ENCODE measurements at places on chromosomes 11 and 22. TPM values are rescaled to one million over a fixed set of nuclear protein-coding genes. Genes with fewer than 3 reads are reported as not detected.

RFPL3 gene
- total RNA-seq: not detected

TBX10 gene
- total RNA-seq: not detected

SESN3 gene
- 26.5 TPM for total RNA-seq

- DNase-seq: no peak
- H3K36me3 ChIP-seq: no peaks in the 10 kb centered on the region
- H3K4me1 ChIP-seq: no peaks in the 10 kb centered on the region
- no peak overlapping the region for H3K27ac ChIP-seq
- H3K27me3 ChIP-seq: no peaks in the 10 kb centered on the region
These were observed 47.4 kb upstream of the FGF3 start for GRCh38 chr11:69866648-69867047.

DNA sequence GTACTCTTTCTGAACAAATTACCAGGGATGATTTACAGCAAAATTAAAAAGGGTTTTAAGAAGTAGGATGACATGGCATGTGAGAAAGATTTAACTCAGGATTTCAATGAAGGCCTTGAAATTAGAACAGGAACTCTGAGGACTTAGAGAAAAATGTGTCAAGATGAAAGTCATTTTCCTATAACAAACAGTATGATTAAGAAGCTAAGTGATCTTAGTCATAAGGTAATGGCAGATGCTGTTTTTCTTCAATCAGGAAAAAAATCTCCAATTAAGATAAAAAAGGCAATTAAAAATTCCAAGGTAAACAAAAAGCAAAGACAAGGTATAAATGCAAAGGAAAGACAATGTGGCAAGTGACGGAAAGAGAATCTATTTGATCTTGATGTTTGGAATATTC is 73.5 kb downstream of the GAB2 start:
- no peaks in the 10 kb centered on the region for H3K27me3 ChIP-seq
- no peak for DNase-seq
- no peak overlapping the region for H3K27ac ChIP-seq
- peaks cover 58% of the 10 kb centered on the region for H3K4me1 ChIP-seq
- H3K4me3 ChIP-seq: no peak overlapping the region

DNA sequence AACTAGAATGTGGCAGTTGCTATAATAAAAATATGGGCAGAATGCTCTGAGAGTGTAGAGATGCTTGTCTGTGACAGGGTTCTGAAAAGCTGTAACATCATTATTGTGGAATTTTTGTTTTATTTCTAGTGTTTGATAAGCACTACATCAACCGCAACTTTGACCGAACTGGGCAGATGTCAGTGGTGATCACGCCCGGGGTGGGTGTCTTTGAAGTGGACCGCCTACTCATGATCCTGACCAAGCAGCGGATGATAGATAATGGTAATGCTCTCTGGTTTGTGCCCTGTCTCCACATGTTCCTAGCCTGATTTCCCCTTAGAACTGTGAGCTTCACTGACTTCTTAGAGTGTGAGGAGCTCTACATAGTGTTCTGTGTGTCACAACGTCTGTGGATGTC is 48.8 kb downstream of the DEPDC5 start:
- peaks cover 99% of the 10 kb centered on the region for H3K36me3 ChIP-seq
- H3K4me3 ChIP-seq: no peak overlapping the region
- no peaks in the 10 kb centered on the region for H3K4me1 ChIP-seq
- no peak for DNase-seq

GRCh38 chr11:19368726-19369375 is 128.1 kb upstream of the E2F8 start:
- no peaks in the 10 kb centered on the region for H3K36me3 ChIP-seq
- no peak for DNase-seq
- no peaks in the 10 kb centered on the region for H3K4me1 ChIP-seq
- no peak overlapping the region for H3K27ac ChIP-seq

GRCh38 chr11:2668876-2669275 is 30.9 kb downstream of the KCNQ1OT1 start:
- no peak for DNase-seq
- H3K27me3 ChIP-seq: no peaks in the 10 kb centered on the region
- H3K4me1 ChIP-seq: no peaks in the 10 kb centered on the region

DNA sequence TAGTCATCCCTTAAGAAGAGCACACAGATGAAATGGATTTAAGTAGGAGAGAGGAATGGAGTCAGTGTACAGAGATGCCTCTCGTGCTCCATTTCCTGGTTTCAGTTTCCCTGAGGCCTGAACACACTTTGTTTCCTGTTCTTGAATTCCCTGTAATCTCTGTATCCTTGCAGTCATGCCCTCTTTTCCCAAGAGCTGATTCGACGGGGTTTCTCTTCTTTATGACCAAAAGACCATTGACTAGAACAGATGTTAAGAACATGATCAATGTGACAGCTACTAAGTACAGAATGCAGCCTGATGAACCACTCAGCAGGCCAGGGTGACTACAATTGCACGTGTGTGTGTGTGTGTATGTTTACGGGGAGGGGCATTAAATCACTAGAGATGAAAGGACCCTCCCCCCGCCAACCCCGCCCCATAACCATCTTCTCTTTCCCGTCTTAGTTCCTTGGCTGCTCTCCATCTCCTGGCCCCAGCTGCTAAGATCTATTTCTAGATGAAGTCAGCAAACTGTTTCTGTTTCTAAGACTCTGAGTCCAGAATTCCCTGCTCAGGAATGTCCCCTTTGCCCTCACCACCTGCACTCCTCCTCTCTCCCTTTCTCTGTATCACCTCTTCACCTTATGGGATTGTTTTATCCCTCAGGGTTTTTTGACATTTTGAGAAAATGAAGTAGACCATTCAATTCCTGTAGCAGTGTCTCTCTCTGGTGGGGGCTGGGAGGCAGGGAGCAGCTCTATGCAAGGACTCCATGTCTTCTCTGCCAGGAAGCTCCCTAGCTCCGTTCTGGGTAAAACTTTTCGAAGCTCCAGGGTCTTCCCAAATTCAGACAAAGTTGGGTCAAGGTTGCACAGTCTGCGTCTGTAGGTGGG is 26.0 kb downstream of the SLC22A6 start:
- H3K36me3 ChIP-seq: no peaks in the 10 kb centered on the region
- peaks cover 4% of the 10 kb centered on the region for H3K4me1 ChIP-seq
- DNase-seq: peak; percentile 32
- H3K27ac ChIP-seq: no peak overlapping the region
- no peaks in the 10 kb centered on the region for H3K27me3 ChIP-seq

GRCh38 chr11:129947474-129947873 is 52.1 kb upstream of the NFRKB start:
- H3K4me3 ChIP-seq: no peak overlapping the region
- peaks cover 32% of the 10 kb centered on the region for H3K36me3 ChIP-seq
- DNase-seq: no peak
- no peak overlapping the region for H3K27ac ChIP-seq
- H3K4me1 ChIP-seq: no peaks in the 10 kb centered on the region

DNA sequence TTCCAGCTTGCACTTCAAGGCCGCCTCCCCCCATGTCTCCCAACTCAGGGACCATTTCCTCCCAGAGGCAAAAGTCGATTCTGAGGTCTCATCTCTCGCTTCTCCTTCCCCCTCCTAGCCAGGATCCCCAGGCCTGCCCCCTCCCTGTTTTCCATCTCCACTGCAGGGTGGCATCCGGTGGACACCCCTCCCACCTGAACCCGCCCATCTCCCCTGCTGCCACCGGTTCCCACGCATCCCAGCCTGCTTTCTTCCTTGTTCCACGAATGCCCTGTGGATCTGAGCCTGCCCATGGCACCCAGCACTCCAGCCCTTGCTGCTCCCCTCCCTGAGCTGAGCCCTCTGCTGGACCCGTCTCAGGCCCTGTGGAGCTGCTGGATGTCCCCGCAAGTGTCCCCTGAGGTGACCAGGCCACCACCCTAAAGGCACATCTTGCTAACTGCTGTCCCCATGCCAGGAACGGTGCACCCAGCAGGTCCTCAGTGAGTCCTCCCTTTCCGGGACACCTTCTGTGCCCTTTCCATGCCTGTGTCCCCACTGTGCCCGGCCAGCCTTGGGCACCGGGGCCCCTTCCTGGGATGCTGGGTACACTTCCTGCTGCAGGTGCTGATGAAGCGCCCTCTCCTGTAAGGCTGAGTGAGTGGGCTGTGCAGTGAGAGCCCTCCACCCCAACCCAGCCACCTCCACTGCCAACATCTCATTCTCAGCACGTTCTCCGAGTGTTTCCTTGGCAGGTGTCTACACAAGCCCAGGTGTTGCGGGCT is 936 bp downstream of the IL17REL start:
- no peaks in the 10 kb centered on the region for H3K36me3 ChIP-seq
- no peak for DNase-seq
- peaks cover 69% of the 10 kb centered on the region for H3K27me3 ChIP-seq
- H3K4me1 ChIP-seq: peaks cover 5% of the 10 kb centered on the region
- H3K4me3 ChIP-seq: no peak overlapping the region

- no peak for DNase-seq
- H3K4me1 ChIP-seq: peaks cover 43% of the 10 kb centered on the region
- no peaks in the 10 kb centered on the region for H3K36me3 ChIP-seq
- peak overlapping the region; percentile 93 for H3K27ac ChIP-seq
- H3K4me3 ChIP-seq: peak overlapping the region; percentile 89
These were observed 465 bp downstream of the MAPK1 start for GRCh38 chr22:21866833-21867527.

Measured in heart left ventricle (tissue), 16 donors.